ENCODE measurements at places on chromosomes 5 and 9. TPM values are rescaled to one million over a fixed set of nuclear protein-coding genes. Genes with fewer than 3 reads are reported as not detected.

The LAMC3 gene
- not detected for total RNA-seq

- H3K36me3 ChIP-seq, result no peaks in the 10 kb centered on the region
- no peak for DNase-seq
- no peak overlapping the region for H3K27ac ChIP-seq
Observed at GRCh38 chr5:99587983-99588382, 659.2 kb upstream of the CHD1 start.

The ETF1 gene
- 170 TPM for total RNA-seq

GRCh38 chr9:134445000-134445399 is 118.7 kb downstream of the RXRA start:
- peaks cover 3% of the 10 kb centered on the region for H3K36me3 ChIP-seq
- no peak overlapping the region for H3K4me3 ChIP-seq
- H3K27ac ChIP-seq, result no peak overlapping the region
- peaks cover 6% of the 10 kb centered on the region for H3K4me1 ChIP-seq
